ENCODE measurements at places on chromosomes 16 and 17.

DNA sequence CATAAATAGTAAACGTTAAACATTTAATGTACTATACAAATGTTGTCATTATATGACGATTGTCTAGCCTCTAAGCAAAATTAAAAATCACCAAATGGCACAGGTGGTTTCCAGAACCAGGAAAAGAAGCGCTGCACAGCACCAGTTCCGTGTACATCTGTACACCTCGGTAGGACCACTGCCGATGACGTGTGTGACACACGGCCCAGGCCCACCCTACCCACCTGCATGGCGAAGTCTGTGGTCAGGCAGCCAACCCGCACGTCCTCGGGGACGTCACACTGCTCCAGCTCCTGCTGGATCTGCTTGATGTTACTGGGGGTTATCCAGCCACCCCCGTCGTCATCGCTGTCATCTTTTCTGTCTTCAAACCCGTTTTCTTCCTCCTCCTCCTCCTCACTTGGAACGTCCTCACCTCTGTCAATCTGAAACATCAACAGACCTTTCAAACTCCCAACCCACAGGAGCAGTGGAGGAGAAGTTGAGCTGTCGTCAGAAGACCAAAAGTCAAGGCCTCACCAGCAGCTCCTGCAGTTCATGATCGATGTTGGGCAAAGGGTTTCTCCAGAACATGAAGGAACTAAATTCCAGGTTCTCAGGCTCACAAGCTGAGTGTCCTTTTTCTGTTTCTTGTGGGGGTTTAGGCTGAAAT lies 5.9 kb downstream of the NOB1 start:
- DNase-seq = no peak

DNA sequence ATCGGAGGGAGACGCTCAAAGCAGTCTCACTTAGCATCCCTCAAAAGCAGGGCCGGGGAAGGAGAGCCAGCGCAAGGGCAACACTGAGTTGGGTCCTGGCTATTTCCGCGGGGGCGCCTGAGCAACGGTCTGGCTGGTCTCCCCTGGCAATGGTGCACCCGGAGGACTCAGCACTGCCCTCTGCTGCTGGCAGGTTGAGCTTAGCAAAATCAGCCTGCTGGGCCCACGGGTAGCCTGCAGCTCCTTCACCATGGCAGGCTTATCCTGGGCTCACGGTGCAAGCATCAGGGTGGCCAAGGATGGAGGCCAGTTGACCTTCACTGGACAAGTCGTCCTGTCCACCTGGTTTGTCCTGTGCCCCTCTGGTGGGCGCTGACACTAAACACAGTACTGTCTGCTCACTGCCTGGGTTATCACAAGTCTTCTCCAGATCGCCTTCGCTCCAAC lies 14.4 kb upstream of the ALDH3A1 start:
- DNase-seq = peak; percentile 81

- no peak for DNase-seq
These were observed 405.9 kb downstream of the CNTNAP4 start for GRCh38 chr16:76683051-76683450.

DNA sequence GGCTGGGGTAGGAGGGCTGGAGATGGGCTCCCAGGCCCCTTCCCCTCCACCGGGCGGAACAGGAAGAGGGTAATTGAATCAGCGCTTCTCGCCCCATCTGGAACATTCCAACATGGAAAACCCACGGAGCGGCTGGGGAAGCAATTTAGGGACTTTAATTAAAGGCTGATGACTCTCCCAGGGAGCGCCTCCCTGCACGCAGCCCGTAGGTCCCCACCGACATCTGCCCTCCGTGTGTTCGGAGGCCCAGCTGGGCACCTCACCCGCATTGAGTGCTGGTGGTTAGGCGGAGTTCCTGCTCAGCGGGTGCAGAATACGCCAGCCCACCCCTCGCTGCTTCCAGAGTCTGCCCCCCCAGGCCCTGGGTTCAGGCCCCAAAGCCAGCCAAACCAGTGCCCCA lies 10.0 kb downstream of the HS3ST6 start:
- DNase-seq = no peak

DNA sequence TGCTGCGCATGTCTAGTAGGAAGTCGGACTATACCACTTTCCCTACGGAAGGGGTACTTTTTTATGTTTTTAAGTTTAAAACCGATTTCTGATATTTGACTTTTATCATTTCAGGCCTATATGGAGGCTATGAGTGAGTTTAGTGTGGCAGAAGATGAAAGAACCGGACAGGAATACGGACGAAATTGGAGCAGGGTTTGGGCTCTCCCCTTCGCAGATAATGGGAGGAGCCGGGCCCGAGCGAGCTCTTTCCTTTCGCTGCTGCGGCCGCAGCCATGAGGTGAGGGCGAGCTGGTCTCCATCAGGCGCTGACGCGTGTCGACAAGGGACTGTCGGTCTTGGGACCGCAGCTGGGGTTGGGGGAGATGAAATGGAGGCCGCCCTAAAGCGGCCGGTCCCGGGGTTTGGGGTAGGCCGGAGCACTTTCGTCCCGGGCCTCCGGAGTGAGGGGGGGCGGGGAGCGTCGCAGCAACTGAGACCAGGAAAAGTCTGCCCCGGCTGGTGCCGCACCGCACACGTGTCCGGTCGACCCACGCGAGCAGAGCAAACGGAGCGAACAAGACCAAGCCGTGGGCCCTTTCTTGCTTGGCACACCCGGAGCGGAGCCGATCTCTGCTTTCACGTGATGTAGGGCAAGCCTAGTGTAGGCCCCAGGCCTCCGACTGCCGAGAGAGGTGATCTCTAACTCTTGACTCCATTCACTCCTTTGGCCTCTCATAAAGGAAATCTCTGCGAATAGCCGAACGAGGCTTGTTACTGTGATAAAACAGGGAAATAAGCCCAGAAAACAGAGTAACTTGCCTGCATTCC lies at the start of gene RPL19:
Gene RPL19, plus strand, starts transcription at position 214 of the 810 bp plus-strand sequence. Its CDS starts 62 bp downstream, at position 276.
- peak; percentile 88 for DNase-seq

GRCh38 chr16:53355064-53355463 lies 79.2 kb upstream of the RBL2 start:
- DNase-seq = no peak

- no peak for DNase-seq
These were observed 95.9 kb downstream of the ABCC1 start for GRCh38 chr16:16045296-16045695.

DNA sequence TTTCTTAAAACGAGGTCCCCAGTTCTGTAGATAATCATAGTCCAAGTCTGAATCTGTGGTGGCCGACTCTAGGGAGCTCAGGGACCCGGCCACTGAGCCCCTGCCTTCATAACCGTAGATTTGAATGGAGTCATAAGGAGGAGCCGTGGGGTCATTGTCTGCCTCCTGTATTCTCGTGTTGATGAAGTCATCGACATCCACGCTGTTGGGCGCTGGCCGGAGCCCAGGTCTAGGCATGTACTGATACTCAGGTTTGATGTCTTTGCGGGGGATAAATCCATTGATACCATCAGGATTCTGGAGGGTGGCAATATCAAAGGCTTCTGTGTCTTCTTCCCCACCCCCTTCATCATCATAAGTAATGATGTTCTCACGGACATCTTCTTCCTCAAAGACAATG lies 174.2 kb downstream of the CDH11 start:
- DNase-seq = no peak

GRCh38 chr16:4372578-4373355 lies 1.1 kb downstream of the VASN start:
- DNase-seq = peak; percentile 55

GRCh38 chr17:51507444-51507843 lies 247.1 kb downstream of the UTP18 start:
- no peak for DNase-seq

DNA sequence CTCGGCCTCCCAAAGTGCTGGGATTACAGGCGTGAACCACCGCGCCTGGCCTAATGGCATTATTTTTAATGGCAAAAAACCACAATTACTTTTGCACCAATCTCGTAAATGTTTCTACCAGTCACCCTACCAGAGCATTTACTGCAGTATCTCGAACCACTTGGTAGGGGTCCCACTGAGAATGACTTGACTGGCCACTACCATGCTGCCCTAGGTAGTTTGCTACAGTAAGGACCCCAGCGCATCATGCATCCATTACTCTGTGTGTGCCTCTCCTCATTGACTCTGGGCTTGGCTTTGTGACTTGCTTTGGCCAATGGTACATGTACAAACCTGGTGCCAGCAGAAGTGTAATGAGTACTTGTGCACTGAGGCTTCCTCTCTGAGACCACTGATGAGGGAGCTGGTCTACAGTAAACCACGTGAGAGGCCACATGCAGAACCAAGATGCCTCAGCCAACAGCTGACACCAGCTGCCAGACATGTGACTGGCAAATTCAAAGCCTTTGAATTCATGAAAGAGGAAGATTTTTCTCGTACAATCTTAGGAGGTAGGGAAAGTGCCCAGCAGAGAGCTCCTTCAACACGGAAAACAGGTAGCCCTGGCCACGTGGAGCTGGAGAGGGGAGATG lies 421.7 kb upstream of the C16orf82 start:
- no peak for DNase-seq

- no peak for DNase-seq
These were observed 338.3 kb downstream of the BCAS3 start for GRCh38 chr17:61015966-61016365.

DNA sequence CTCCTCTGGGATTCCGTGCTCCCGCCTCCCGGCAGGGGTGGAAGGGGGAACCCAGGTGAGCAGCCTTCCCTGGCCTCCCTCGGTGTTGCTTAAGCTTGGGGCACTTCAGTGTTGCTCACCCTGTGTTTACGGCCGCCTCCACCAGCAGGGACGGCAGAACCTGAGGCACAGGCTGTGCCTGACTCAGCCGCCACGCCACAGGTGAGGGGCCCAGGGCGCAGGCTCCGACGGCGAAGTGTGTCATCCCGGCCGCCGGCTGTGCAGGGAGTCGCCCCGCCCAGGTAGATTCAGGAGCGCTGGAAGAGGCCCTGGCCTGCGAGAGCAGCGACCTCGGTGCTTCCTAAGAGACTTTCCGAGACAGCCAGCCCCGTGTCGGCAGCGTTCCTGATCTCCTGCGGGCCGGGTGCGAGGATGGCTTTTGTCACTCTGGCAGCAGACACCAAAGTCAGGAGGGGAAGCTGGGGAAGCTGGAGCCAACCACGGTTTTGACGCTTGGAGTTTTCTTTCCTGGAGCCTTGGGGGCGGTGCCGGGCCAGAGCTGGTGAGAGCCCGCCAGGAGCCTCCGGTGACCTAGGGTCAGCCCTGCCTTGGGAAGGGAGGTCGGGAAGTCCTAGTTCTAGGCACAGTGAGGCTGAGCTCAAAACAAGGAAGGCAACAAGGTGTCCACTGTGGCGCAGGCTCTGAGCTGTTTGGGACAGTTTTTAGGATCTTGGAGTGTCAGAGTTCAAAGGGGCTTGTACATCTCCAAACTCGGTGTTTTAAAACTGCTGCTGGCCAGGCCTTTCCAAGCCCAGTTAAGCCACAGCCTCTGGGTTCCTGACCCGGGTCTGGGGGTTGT lies 2.1 kb downstream of the GSE1 start:
- DNase-seq = no peak

DNA sequence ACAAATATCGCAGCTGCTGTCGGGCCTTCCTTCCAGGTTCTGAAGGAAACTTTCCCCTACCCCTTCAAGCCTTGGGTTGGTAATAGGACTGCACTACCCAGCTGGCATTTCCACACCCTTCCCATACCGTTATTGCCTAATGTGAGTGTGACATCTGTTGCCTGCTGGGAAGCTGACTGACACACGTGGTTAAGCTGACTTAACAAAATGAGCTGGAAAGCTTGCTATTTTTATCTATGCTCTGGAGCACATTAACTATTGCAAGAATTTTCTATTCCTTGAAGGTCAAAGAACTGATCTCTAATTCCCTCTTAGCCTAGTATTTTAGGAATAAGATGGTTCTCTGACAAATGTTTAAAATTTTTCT lies 79.5 kb downstream of the PMP22 start:
- DNase-seq = no peak

- no peak for DNase-seq
These were observed 36.7 kb downstream of the TNFRSF13B start for GRCh38 chr17:16935241-16935663.

DNA sequence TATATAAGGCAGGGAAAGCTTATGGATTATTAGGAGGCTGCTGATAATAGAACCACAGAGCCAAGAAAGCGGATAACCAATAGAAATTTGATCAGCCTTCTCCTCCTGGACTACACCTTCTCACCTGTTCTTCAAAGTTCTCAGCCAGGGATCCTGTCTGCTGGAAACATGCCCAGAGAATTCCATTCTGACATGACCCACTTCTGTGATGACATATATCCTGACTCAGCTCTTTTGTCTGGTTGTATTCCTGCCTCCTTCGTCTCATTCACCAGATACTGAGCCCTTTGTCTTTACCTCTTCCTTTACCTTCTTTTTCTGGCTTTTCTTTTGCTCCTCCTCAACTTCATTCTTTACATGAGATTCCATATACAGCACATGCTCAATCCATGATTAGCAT lies 576.1 kb downstream of the CDH11 start:
- DNase-seq = no peak

DNA sequence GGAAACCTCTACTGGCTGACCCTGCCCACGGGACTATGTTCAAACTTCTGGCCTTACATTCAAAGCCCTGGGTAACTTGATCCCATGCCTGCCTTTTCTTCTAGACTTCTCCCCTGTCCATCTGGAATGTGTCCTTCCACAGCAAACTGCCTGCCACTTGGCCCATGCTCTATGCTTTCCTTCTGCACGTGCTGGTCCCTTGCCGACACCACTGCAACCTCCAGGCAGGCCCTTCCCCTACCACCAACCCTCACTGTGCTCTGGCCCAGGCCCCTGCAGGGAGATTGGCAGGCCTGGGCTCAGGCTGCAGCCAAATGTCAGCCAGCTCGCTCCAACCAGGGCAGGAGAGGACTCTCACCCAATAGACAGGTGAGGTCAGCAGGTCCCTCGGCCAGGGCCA lies 11.0 kb downstream of the HSD11B2 start:
- DNase-seq = no peak

- no peak for DNase-seq
These were observed 170.5 kb downstream of the TANC2 start for GRCh38 chr17:63136369-63137012.

DNA sequence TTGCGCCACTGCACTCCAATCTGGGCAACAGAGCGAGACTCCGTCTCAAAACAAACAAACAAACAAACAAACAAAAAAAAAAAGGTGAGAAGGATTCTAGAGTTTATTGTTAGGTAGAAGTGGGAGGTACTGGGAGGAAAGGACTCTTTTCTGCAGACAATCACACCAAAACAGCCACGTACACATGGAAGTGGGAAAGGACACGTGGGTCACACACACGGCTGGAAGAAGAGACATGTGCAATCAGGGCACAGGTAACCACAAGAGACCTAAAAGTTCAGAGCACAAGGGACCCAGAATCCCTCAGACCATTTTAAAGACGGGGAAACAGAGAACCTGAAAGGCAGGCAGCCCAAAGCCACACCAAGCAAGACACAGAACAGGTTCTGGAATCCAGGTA lies 20.5 kb downstream of the XYLT1 start:
- no peak for DNase-seq

- peak; percentile 97 for DNase-seq
These were observed 939 bp downstream of the BCL6B start for GRCh38 chr17:7023576-7024401.

DNA sequence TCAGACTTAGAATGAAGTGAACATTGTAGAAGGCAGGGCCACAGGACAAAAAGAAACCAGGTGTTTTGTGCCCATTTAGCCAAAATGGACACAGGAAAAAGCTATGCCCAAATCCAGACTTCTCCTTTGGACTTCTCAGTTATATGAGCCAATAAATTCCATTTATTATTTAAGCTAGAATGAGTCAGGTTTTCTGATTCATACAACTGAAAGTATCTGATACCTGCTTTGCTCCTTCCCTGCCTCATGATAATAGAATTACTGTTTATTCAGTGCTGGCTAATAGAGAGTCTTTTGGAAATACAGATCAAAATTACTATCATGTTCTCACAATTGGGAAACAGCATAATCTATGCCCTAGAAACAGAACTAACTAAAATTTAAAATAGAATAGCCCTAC lies 8.7 kb upstream of the CPD start:
- no peak for DNase-seq
